GDM1 (cell line): ENCODE measurements at places on chromosomes 11 and 22.
A peak's percentile ranks its signal among the peaks of the same experiment; 100 is the strongest.

DNA sequence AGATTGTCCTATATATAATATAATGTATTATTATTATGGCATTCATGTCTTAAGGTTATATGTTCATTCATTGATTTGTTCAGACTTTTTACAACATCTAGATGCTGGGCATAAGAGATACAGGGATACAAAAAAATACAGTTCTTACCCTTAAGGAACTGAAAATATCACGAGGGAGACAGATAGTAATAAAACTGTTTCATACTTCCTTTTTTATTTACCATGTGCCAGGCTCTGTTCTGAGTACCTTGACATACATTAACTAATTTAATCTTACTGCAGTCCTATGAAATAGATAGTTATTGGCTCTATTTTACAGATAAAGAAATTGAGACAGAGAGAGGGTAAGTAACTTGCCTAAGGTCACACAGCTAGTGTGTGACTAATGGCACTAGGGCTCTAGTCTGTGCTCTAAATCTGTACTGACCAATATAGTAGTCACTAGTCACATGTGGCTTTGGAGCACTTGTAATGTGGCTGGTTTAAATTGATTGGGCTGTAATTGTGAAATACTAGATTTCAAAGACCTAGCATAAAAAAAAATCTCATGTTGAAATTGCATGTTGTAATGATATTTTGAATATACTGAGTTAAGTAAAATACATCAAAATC is 21.3 kb downstream of the TRIM44 start:
- no peak for DNase-seq

- DNase-seq, result no peak
Observed at GRCh38 chr22:50473855-50474671, 772 bp downstream of the SBF1 start.

DNA sequence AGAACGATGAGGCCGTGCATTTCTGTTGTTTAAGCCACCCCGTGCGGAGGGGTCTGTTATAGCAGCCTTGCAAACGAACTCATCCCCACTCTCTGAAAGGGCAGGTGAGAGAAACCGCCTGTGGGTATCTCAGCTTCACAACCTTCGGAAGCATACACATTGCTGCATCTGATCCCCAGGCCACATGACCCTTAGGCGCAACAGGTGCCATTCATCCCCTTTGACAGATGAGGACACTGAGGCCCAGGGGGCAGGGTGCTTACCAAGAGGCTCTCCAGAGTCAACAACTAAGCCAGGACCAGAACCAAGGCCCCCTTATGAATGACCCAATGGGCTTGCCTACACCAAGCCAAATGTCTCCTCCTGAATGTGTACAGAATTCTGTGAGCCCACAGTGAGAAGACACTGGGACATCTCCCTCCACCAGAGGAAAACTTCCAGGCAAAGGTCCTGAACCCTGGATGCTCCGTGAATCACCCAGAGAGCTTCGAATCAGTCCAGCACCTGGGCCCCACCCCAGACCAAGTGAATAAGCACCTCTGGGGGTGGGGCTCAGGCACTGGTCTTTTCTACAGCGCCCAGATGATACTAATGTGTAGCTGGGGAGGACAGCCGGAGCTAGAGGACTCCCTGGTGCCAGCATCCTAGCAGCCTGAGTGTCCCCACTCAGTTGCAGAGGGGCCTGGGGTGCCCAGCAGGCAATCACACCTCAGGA is 83.2 kb downstream of the BUD13 start:
- no peak for DNase-seq

GRCh38 chr11:74449369-74449931 is 17.9 kb downstream of the KCNE3 start:
- DNase-seq, result peak; percentile 57
